ENCODE measurements at places on chromosomes 12 and 14.

DNA sequence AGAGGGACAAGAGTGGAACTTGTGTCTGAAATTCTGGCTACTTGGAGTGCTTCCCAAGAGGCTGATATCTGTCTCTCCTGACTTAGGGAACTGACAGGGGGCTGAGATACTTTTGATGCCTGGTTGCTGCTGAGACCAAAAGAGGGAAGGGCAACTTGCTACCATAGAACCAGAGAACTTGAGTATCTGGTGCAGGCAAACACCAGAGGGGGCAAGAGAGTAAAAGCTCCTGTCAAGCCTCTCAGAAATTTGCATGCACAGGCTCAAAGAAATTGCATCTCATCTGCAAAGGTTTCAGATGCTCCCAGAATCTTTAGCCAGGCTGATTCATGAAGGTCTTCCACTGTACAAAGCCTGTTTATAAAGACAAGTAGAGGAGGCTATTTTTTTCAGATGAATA is 391.3 kb upstream of the FOXG1 start:
- no peak for DNase-seq

DNA sequence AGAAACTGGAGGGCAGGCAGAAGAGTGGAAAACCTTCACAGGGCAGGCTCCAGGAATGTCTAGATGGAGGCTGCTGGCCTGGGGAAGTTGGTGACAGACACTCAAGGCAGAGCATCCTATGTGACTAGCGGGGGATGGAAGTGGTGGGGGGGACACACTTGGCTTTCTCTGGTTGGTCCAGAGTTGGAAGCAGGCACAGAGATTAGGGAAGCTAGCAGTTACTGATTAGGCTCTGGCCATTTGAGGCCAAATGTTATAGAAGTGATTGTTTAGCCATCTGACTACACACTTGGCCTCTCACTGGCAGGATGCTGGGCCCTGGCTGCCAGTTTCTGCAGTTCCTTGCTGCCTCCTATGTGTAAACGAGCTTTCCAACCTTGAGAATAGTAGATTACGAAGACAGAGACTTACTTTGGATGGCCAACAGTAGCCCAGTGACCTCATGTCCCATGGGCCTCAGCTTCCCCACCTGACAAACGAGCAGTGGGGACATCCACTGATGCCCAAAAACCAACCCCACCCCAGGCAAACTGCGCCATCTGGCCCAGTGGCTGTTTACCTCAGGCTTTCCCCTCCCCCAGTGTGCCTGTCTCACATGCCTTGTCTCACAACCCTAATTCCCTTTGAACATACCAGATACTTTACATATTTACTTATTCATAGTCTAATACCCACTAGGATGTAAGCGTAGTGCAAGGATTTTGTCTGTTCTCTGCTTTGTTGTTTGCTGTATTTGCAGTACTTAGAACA is 102.7 kb downstream of the PAPLN start:
- no peak for DNase-seq

GRCh38 chr14:48125654-48126053 is 450.2 kb upstream of the MDGA2 start:
- no peak for DNase-seq

- no peak for DNase-seq
Measured at GRCh38 chr12:100688451-100688864, 106.1 kb upstream of the ANO4 start.

- peak; percentile 48 for DNase-seq
Measured at GRCh38 chr12:94305130-94305957, 154.3 kb downstream of the CEP83 start.

GRCh38 chr14:56189307-56189706 is 71.1 kb downstream of the PELI2 start:
- no peak for DNase-seq

GRCh38 chr12:75913502-75914351 is 117.8 kb downstream of the PHLDA1 start:
- DNase-seq = peak; percentile 63

GRCh38 chr14:92737206-92737605 is 11.2 kb downstream of the LGMN start:
- DNase-seq = no peak

- DNase-seq = no peak
Measured at GRCh38 chr14:87756661-87757060, 236.3 kb downstream of the GALC start.

GRCh38 chr12:46134205-46134811 is 134.5 kb downstream of the SLC38A1 start:
- no peak for DNase-seq

DNA sequence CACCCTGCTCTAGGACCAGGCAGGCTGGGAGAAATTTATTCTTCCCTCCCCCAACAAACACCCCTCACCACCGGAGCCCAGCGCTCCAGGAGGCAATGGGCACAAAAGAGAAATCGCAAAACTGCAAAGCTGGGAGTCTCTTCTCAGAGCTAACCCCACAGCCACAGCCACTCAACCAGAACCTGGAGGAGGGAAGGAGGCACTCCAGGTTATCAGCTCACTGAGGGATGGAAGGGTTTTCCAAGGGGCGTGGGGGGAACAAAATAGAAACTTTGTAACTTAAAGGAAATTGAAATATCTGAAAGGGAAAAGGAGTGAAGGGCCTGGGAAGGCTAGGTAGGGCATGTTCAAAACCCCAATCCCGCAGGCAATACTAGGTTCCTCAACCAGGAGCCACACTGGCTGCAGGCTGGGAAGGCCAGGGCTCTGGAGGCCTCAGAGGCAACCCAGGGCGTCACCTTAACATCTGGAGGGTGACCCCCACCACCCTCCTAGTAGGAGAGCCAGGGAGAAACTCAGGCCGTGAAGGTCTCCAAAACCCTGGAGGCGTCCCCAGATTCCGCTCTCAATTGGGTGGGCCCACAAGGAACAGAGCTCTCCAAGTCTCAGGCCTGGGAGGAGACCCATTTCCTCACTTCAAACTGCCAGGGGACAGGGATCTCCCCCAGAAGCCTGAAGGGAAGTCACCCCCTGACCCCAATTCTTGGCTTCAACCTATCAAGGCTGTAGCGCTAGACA is 3.2 kb downstream of the KDM2B start:
- DNase-seq = no peak

DNA sequence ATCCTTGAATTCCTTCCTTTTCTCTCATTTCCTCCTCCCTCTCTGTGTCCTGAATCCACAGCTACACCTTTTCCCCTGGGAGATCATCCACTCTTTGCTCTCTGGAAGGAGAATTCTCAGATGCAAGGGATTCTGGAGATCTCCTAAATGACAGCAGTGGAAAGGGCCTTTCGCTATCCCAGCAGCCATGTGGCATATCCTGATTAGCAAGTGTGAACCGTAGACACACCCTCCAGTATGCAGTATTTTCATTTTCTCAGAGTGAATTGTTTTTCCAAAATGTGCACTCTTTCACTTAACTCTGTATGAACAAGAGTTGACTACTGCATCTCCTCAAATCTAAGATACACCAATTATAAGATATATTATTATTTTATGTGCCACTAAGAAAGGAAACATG is 6.0 kb downstream of the GARIN2 start:
- DNase-seq = no peak

GRCh38 chr12:7451756-7452155 is 7.8 kb upstream of the CD163L1 start:
- DNase-seq = no peak

DNA sequence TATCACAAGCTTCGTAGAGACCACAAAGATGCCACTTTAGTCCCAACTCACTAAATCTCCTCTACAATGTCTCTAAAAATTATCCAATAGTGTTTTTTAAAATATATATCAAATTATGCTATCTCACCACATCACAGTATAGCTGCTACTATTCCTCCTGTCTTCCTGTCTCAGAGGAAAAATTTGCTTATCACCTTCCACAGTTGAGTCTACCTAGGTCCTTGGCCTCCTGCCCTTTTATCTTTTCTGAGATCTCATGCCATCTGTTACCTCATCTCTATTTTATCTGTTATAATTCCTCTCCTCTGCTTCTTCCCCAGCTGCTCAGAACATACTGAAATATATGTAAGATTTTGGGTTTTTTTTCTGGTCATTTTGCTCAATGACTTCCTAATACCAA is 568.2 kb downstream of the DIO2 start:
- DNase-seq = no peak

DNA sequence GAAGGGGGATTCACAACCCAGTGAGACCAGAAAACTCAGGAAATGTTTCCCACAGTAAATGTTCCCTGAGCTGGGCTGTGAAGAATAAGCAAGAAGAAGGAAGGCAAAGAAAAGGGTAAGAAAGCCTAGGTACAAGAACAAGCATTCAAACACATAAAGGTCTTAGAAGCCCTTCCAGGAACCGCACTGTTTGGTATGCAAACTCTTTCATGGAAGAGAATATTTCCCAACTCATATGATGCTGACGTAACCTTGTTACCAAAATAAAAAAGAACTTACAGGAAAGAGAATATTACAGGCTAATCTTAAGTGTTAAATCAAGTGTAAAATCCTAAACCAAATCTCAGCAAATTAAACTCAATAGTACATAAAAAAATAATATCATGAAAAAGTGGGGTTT is 23.6 kb downstream of the MED6 start:
- DNase-seq = no peak

DNA sequence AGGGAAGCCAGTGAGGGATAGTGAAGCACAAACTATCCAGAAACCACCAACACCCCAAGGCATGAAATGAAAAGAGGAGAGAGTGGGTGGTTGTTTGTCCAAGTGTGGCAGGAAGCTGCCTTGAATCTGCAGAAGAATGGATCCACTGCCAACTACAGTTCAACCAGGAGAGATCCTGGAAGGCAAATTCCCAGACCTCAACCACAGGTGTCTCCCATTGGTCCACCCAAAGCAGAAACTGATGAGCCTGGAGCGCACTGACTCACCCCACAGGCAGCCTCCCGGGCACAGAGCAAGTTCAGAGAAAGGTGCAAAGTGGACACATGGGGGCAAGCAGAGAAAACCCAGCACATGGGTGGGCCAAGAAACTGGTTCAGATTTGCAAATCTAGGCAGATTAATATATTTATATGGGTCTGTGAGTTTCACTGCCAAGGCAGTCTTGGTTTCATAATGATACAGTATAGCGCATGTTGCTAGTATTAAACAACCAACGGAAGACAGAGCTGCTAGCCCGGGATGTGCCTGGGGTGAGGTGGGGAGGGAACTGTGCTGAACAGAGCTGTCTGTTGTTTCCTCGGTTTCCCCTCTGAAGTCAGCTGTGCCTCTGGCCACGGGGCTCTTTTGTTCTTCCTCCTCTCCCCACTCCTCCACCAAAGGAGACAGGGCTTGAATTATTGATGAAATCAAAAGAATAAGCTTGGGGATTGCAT is 416.2 kb upstream of the CCDC196 start:
- no peak for DNase-seq

DNA sequence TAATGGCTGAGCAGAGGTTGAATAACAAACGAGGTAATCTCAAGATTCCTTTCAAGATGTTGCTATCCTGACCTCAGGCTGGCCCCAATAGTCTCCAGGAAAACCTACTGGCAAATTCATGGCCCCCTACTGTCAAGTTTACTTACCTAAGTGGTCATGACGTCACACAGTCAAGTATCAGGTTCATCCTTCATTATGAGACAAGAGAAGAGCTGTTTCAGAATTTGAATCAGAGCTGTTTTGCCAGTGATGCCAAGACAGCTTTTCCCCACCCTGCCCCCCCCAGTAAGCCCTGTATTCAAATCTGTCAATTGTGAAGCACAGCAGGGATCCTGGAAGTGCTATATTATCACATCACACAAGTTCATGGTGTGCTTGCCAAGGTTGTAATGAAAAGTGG is 509.6 kb downstream of the NOVA1 start:
- no peak for DNase-seq

- peak; percentile 80 for DNase-seq
Measured at GRCh38 chr12:3275171-3276041, 198.2 kb downstream of the TSPAN9 start.

- DNase-seq = no peak
Measured at GRCh38 chr12:19850346-19851065, 411.2 kb downstream of the AEBP2 start.

- no peak for DNase-seq
Measured at GRCh38 chr12:102172436-102172835, 25.2 kb downstream of the PMCH start.

- DNase-seq = no peak
Measured at GRCh38 chr12:68613209-68613904, 2.7 kb downstream of the RAP1B start.

- DNase-seq = peak; percentile 72
Measured at GRCh38 chr12:19482551-19483109, 43.3 kb downstream of the AEBP2 start.

DNA sequence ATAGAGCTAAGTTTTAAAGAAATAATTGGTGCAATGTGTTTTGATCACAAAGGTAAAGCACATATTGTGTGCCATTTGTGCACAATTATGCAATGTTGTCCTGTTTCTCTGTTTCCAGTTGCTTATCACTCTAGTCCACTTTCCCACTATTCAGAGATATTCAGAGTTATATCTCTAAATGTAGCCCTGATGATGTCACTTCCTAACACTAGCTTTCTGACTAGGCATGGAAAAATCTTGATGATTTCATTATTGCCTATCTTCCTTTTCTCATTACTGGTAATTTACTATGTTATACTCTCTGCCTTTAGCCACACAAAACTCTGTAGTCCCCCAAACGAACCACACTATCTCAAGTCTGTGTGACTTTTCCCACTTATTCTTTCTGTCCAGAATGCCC is 221.2 kb downstream of the TRHDE start:
- DNase-seq = no peak

DNA sequence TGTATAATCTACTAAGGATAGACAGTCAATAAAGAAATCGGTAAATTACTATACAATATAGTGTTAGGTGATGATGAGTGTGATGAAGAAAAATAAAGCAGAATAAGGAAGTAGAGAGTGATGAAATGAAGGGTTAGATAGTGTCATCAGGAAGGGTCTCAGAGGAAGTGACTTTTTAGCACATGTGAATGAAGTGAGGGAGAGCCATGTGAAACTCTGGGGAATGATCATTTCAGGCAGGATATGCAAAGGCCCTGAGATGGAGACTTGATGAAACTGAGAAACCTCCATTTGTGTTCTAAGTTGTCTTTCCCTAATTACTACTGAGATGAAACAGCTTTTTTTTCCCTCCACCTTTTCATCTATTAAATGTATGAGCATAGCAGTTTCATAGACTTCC is 19.4 kb upstream of the GNPTAB start:
- no peak for DNase-seq

DNA sequence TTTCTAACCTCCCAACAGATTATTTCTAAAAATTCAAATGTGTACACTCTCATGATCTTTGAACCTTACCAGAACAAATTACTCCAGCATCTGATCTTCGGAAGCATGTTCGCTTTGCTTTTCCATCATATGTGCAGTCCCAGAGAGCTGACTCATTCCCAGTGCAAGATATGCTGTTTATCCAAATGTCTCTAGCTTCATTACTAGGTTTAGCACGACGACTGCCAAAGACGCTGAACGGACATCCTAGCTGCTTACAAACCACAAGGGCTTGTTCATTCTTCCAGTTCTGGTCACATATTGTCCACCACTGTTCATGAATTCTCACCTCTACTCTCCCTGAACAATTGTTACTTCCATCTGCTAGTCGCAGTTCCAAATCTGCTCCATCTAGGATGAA is 40.5 kb downstream of the CD163L1 start:
- DNase-seq = no peak

DNA sequence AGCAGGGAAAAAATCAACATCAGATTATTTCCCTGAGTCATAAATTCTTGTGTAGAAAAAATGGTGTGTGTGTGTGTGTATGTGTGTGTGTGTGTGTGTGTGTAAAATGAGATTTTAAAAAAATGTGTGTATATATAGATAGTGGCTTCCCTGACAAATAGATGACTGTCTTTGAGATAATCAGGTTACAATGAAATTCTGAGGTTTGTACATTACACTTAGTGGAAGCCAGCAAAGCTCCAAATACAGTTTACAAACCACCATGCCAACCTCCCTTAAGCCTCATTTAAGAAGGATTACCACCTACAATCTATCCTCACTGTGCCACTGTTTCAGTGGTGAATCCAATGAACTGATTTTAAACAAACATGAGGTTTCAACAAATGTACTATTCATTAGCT is 93.8 kb downstream of the MED13L start:
- no peak for DNase-seq
